ENCODE measurements at places on chromosomes 7 and 10.

DNA sequence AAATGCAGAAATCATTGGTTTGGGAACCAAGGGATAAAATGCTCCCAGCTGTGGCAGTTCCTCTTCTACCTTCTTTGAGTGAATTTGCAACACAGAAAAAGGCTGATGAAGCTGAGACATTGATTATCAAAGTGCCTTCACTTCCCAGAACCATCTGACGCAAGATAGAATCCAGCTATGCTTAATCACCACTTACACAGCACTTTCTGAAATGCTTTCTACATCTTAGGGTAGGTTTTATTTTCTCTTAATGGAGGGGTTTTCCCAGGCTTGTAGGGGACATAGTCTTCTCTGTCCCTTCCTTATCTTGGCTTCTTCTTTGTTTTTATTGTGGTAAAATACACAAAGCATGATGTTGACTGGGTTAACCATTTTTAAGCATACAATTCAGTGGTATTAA, 332.6 kb upstream of the ZNF32 start:
- peak; percentile 21 for DNase-seq

DNA sequence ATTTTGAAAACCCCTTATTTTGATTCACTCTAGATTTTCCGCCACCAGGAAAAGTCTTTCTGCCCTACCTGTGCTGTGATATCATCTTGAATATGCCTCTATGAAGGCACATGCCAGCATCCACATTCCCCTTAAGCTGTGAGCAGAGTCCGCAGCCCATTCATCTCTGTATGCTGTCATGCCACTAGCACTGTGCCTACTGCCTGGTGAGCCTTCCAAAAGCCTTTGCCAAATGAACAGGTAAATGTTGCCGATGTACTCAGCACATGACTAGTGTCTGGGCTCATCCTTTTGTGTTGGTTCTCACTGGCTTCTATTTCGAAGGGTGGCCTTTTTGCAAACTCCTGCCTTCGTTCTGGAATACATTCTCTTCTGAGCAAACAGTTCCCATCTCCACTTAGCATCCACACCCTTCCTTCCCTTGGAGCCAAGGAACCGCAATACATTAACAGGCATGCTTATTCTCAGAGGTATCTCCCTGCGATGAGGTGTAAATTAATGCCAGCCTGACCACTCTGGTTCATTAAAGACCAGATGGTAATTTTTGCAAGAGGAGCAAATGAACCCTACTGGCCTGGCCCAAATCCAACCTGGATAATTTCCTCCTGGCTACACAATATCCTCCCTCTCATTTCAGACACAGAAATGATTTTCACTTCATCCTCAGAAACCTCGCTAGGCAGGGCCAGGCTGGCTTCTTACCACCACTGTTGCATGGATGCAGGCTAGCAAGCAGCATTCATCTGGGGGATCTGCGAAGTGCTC, 339.7 kb upstream of the NFE2L3 start:
- no peak for DNase-seq

DNA sequence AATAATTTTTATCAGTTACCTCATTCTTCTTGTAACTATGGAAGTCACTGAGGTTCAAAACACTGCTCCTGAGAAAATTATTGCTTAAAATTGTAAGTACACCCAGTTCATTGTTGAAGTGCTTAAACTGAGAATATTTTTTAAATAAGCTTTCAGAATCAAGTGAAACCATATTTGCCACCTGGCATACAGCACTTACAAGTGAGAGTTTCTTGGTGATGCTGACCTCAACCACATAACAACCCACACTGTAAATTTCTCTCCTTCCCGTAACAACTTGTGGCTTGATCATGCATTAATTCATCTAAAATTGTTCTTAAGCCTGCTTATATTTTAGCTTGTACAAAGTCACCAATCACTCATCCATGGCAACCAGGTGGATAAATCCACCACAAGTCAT, 34.0 kb downstream of the IMMP2L start:
- DNase-seq = no peak

- DNase-seq = no peak
Observed at GRCh38 chr7:76122516-76123239, 74.8 kb downstream of the MDH2 start.

DNA sequence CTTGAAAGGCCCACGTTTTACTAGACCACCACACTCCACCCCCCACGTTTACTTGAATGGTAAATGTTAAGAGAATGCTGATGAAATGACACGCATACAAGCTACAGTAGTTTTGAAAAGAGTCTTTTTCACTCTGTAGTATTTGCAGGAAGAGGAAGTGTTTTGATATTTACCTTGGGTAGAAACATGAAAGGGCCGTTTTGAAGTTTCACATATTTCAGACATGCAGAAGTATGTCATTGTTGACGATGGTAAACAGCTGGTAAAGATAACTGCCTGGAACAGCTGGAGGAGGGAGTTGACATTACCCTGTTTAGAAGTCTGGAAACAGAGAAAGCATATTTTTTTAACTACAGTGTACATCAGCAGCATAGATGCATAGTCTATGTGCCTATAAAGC, 160.7 kb downstream of the NXPH1 start:
- DNase-seq = no peak

DNA sequence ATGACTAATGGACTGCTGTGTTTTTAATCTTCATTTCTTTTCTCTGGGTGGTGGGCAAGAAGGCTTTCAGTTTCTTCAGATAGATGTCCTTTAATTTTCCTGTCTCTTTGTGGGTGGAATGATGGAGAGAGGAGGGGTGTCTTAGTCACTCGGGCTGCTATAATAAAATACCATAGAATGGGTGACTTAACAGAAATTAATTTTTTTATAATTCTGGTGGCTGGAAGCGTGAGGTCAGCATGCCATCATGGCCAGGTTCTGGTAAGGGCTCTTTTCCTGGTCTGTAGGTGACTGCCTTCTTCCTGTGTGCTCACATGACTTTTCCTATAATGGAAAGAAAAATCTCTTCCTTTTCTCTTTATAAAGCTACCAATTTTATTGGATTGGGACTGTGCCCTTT, 6.3 kb downstream of the RSBN1L start:
- no peak for DNase-seq

- no peak for DNase-seq
Observed at GRCh38 chr10:9091530-9092093, 1037.1 kb downstream of the GATA3 start.
